ENCODE measurements at places on chromosomes 3 and 15.

DNA sequence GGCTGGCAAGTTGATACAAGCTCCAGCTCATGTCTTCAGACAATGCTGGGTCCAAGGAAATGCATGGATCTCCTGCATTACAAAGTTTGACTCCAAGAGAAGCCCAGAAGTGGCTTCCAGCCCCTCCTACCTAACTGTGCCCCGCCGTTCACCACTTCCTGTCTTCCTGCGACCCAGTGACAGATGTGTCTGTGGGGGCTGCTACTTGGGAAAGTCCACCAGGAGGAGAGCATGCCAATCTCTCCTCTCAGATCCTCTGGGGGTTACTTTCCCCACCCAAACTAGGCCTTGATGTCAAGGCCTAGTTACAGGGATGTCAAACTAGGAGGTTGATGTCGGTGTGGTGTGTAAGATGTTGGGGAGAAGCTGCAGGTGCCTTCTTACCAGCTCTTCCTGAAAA is 133.6 kb upstream of the RASGRP1 start:
- no peak for DNase-seq

DNA sequence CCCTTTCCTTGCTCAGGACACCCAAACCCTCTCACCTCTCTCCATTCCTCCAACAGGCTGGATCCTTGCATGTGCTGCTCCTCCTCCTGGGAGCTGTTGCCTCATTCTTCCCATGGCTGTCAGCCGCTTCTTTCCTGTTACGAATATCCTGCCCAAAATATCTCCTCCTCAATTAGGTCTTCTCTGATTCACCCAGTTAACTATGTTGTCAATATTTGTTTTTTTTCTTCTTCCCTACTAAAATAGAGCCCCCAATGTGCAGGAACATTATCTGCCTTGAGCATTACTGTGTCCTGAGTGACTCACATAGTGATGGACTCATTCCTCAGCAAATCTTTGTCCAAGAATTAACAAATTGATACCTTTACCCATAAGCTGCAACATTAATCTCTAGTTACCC is 357.2 kb downstream of the CLSTN2 start:
- DNase-seq = no peak

DNA sequence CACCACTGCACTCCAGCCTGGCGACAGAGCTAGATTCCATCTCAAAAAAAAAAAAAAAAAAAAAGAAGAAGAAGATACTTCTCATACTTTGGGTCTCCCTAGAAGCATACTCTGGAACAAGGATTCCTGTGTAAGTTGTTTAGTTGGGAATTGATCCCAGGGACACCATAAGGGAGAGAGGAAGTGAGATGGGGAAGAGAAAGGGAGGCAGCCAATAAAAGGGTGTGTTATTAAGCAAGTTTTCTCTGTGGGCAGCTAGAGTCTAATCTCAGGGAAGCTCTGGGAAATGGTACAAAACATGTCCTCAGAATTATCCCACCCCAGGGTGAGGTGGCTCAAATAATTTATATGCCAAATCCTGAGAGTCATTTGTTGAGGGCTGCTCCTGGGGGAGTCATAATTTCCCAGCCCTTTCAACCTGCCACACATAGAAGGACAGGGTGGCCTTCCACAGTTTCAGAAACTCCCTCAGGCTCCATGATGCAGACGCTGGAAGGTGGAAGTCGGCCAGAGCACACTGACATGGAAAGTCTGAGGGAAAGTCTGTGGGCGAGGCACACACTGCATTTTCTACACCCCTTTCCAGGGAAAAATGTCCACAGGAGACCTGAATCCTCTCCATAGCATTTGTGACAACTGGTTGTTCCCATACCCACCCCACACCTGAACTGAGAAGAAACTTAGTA is 86.4 kb upstream of the SLC4A7 start:
- no peak for DNase-seq

GRCh38 chr3:134332344-134332743 is 41.9 kb downstream of the AMOTL2 start:
- no peak for DNase-seq

DNA sequence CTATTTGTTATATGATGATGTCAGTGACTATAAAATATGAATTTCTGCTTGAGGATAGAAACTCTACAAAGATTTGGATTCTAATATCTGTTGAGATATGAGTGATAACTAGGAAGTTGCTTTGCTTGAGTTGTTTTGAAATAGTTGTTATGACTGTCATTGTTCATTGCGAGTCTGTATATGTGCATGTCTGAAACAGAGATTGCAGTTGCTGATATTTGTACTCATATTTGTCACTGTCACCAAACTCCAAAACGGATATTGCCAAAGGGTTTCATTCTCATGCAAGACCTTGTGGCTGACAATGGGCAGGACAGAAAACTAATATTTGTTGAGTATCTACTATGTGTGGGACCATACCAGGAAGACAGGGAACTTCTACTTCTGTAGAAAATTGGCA is 240.2 kb downstream of the CD47 start:
- no peak for DNase-seq

DNA sequence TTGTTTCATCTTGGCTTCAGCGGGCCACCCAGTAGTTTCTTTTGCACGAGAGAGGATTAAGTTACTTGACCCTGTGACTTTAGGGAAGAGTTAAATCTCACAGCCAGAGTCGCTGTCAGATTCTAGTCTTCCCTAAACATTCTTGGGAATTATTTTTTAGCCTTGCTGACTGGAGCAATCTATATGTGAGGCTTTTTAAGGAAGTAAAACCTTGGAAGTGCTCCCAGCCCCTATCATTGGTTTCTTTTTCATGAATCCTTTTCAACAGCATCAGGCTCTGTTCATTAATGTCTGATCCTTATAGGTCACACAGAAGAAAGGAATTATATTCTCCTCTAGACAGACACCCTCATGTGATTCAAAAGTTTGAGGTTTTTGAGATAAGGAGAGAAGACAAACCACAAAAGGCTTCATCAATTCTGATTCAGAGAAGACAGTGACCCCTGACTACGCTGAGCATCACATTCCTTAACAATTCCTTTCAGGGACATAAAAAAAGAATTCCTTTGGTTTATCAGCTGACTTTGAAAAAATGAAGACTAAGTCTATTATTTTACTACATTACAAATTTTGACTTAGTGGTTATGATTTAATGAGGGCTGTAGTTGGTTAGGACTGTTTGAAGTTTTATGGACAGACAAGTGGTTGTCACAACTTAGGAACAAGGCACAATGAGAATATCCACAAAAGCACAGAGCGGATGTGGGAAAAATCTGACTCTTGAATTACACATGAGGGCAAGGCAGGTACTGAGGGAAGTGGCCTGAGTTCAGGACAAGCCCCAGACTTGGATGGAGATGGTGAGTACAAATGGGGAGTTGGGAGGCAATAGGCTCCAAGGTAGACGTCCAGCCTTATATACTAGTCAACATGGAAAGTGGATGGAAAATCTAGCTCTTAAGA is 171.1 kb upstream of the STT3B start:
- DNase-seq = peak; percentile 74

DNA sequence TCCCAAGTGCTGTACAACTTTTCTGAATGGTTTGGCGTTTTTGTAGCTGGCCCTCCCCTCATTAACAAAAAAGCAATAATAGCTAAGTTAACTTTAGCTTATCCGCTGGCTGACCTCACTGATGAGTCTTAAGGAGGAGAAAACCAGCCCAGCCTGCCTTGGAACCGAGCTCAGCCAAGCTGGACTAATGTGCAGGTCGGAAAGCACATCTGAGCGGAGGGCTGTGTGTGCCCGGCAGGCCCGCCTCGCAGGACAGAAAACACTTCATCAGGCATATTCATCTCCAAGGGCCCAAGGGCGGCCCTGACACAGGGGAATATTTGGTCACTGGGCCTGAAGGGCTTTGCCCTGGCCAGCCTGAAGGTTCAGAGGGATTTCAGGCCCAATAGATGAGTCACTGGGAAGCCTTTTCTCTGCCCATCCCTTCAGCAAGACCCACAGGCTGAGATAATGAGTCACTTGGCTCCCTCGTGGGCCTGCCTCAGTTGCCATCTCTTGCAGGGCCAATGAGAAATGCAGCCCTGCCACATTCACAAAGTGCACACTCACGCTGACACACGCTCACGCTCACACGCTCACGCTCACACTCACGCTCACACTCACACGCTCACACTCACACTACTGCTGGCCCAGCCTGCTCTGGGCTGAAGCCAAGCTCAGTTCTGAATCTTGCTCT is 75.1 kb downstream of the SLC12A8 start:
- peak; percentile 79 for DNase-seq

DNA sequence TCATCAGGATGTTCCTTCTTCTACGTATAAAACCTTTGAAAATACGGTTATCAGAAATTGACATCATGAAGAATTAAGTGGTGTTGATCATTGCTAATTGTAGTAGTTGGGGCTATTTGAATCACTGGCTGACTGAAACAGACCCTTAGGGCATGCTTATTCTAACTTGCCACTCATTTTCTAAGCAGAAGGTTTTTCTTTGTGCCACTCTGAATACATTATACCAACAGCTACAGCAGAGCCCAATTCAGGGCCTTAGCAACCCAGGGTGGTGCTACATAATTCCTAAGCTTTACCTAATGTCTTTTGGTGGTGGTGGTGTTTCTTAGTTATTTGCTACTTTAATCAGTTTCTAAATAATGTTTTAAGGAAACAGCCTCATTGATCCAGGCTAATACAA is 524.2 kb downstream of the NLGN1 start:
- DNase-seq = no peak

DNA sequence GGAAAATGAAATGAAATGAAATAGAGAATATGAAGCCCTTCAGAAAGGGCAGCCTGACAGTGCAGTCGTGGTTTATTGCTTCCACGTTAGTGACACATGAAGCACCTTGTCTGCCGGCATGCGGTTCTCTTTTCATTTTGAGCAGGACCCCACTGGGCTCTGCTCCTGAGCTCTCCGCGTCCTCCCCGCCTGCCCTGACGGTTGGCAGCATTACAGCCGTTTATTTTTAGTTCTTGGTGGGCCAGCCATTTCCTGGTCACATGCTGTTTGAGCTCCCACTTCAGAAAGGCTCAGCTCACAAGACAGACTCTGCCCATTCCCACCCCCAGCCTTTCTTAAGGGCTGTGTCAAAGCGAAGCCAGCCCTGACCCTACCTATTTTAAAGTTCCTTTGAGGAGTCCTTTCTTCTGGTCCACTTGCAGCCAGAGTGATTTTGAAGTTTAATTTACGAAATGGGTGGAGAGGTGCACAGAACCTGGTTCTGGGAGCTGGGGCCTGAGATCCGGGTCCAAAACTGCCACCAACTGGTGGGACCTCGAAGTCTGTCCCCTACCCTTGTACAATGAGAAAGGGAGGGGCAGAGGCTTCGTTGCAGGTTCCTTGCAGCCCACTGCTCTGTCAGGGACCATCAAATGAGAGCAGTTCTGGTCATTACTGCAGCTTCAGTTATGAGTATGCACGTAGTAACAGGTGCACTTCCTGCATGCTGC is 60.1 kb downstream of the MGLL start:
- no peak for DNase-seq

DNA sequence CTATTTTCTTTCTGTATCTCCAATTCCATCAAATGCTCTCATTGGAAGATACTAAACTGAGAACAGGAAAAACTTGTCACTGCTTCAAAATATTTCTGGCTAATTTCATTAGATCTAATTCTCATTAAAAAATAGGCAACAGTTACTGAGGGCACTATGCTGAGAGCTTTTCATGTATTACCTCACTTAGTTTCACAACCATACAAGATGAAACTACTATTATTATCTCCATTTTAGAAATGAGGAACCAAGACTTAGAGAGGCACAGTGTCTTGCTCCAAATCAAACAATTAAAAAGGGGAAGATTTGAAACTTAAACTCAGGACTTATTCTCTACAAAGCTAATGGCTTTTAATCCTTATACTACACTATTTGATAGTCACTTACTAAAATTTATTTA is 7.2 kb upstream of the OTOL1 start:
- no peak for DNase-seq

DNA sequence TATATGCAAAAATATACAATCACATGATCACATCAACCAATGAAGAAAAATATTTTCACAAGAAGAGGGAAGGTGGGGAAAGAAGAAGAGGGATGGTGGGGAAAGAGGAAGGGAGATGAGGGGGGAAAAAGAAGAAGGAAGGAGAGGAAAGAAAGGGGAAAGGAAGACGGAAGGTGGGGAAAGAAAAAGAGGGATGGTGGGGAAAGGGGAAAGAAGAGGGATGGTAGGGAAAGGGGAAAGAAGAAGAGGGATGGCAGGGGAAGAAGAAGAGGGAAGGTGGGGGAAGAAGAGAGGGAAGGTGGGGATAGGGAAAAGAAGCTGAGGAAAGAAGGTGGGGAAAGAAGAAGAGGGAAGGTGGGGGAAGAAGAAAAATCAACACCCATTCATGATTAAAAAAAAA is 3.2 kb upstream of the GOLGB1 start:
- DNase-seq = no peak

DNA sequence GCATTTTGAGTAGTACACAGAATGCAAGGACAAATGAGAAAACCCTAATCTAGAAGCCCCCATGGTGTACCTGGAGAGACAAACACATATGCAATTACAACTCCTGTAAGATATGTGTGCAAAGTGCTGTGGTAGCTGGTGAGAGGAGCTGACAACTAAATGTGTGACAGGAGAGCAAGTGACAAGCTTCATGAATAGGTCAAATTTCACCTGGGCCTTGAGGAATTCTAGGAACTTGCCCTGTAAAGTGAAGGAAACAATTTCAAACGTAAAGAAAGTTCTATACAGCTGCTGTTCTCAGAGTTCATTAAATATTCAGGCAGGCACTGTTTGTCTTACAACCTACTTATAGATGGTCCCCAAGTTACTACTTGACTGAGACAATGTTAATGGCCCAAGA is 437.0 kb downstream of the TUSC7 start:
- DNase-seq = no peak

- DNase-seq = no peak
These were observed 71.1 kb upstream of the GATM start for GRCh38 chr15:45449395-45449794.

DNA sequence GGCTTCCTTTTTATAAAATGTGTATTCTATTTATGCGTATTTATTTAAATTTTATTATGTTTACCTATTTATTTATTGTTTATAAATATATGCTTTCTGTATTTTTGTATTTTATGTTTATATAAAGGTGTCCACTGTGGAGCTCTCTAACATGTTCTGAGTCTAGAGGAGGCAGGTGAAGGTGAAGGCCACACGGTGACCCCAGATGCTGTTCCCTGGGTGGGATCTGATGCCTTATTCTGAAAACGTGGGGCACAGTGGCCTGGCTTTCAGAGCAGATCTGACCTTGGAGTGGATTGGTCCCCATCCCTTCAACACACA is 104.7 kb upstream of the SLC7A14 start:
- DNase-seq = no peak

GRCh38 chr15:75646112-75646943 is 1.4 kb upstream of the SNX33 start:
- DNase-seq = no peak

- DNase-seq = no peak
These were observed 1092.2 kb upstream of the CFAP20DC start for GRCh38 chr3:60142009-60142408.

DNA sequence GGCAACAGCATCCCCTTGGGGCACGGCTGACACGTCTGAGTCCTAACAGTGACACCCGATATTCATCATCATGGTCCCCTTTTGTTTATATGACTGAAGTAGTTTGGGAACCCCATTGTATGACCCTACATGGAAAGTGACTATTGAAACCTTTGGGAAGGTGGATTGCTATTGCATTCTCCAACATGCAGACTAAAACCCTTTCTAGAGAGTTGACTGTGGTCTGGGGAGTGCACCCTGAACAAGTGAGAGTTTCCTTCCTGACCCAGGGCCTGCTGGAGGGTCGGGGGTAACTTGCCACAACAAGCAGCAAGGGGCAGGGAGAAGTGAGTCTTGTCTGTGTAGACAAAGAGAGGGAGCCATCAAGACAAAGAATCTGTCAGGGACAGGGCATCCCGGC is 54.4 kb downstream of the ISG20 start:
- DNase-seq = no peak

- DNase-seq = no peak
These were observed 288.1 kb upstream of the GPR149 start for GRCh38 chr3:154718053-154718452.
